ENCODE measurements at places on chromosomes 16 and 17. TPM values are rescaled to one million over a fixed set of nuclear protein-coding genes. Genes with fewer than 3 reads are reported as not detected.

GRCh38 chr16:70432723-70433457 lies 6.0 kb downstream of the ST3GAL2 start:
- no peaks in the 10 kb centered on the region for H3K27me3 ChIP-seq
- H3K4me3 ChIP-seq, result peak overlapping the region; percentile 14
- H3K4me1 ChIP-seq, result peaks cover 100% of the 10 kb centered on the region
- peak; percentile 35 for DNase-seq

- no peak overlapping the region for H3K27ac ChIP-seq
- no peaks in the 10 kb centered on the region for H3K27me3 ChIP-seq
- H3K4me1 ChIP-seq, result no peaks in the 10 kb centered on the region
These were observed 19.3 kb downstream of the MFSD11 start for GRCh38 chr17:76757256-76757655.

- H3K36me3 ChIP-seq, result no peaks in the 10 kb centered on the region
- peaks cover 5% of the 10 kb centered on the region for H3K27me3 ChIP-seq
- no peak overlapping the region for H3K4me3 ChIP-seq
- no peaks in the 10 kb centered on the region for H3K4me1 ChIP-seq
- no peak overlapping the region for H3K27ac ChIP-seq
These were observed 10.3 kb upstream of the CCL22 start for GRCh38 chr16:57348327-57348726.

- H3K4me1 ChIP-seq, result no peaks in the 10 kb centered on the region
- H3K27me3 ChIP-seq, result no peaks in the 10 kb centered on the region
- no peak overlapping the region for H3K4me3 ChIP-seq
- no peak for DNase-seq
- H3K36me3 ChIP-seq, result no peaks in the 10 kb centered on the region
- H3K27ac ChIP-seq, result no peak overlapping the region
These were observed 69.1 kb downstream of the METRNL start for GRCh38 chr17:83148317-83149028.

- H3K4me1 ChIP-seq, result peaks cover 10% of the 10 kb centered on the region
- no peak for DNase-seq
- H3K4me3 ChIP-seq, result no peak overlapping the region
These were observed 2.0 kb downstream of the ERBB2 start for GRCh38 chr17:39701784-39702422.

- peak overlapping the region; percentile 29 for H3K27ac ChIP-seq
- DNase-seq, result no peak
- no peak overlapping the region for H3K4me3 ChIP-seq
These were observed 121.2 kb upstream of the CHMP6 start for GRCh38 chr17:80870401-80870800.

APOBR gene
- 0.21 TPM for total RNA-seq

RAB26 gene
- 0.88 TPM for total RNA-seq

ATP2A1 gene
- 0.49 TPM for total RNA-seq

TUBG2 gene
- total RNA-seq, result 10.6 TPM

SNN gene
- total RNA-seq, result 34.1 TPM

Data from heart right ventricle (tissue), 16 donors.